GM12891 (cell line): ENCODE measurements at places on chromosomes 1 and 21.
A peak's percentile ranks its signal among the peaks of the same experiment; 100 is the strongest.

GRCh38 chr1:58699011-58699762, 675 bp downstream of the MYSM1 start:
- no peak for DNase-seq

GRCh38 chr1:77339326-77339725, 57.5 kb downstream of the AK5 start:
- DNase-seq = no peak

- DNase-seq = peak; percentile 4
These were observed at the start of gene SPAG17 for GRCh38 chr1:118185084-118185832. TSS of gene SPAG17 (minus strand) at chr1:118185228. CDS start at chr1:118185157, 71 bp downstream.

DNA sequence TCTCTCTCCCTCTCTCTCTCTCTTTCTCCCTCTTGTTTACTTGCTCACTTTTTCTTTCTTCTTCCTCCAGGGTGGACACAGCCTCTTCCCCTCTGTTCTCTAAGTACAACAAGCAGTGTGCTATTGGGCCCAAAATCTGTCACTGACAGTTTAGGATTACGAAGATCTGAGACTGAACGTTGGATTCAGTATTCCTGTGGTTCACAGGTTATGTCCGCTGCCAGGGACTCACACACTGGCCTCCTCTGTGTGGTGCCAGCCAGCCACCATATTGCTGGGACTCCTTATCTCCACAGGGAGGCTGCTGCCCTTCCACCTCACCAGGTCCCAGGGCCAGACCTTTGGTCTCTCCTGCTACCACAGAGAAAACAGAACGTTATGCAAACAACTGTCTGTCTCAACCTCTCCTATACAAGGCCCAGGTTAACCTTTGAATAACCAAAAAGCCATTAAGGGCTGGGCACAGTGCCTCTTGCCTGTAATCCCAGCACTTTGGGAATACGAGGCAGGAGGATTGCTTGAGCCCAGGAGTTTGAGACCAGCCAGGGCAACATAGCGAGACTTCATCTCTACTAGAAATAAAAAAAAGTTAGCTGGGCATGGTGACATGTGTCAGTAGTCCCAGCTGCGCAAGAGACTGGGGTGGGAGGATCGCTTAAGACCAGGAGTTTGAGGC, 171.9 kb upstream of the RAB4A start:
- no peak for DNase-seq

GRCh38 chr1:41482001-41482765, 2.3 kb downstream of the EDN2 start:
- no peak for DNase-seq

- no peak for DNase-seq
These were observed 139.1 kb upstream of the FMN2 start for GRCh38 chr1:239952348-239953308.

DNA sequence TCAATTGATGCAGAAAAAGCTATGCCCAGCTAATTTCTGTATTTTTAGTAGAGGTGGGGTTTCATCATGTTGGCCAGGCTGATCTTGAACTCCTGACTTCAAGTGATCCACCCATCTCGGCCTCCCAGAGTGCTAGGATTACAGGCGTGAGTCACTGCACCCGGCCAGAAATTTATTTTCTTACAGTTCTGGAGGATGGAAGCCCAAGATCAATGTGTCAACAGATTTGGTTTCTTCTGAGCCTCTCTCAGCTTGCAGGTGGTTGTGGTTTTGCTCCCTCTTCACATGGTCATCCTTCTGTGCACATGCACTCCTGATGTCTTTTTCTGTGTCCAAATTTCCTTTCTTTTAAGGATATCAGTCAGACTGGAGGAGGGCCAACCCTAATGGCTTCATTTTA, 35.6 kb downstream of the SHCBP1L start:
- no peak for DNase-seq

GRCh38 chr1:193951984-193952383, 765.6 kb upstream of the B3GALT2 start:
- DNase-seq = no peak

GRCh38 chr21:39675993-39676661, 63.4 kb downstream of the B3GALT5 start:
- no peak for DNase-seq

DNA sequence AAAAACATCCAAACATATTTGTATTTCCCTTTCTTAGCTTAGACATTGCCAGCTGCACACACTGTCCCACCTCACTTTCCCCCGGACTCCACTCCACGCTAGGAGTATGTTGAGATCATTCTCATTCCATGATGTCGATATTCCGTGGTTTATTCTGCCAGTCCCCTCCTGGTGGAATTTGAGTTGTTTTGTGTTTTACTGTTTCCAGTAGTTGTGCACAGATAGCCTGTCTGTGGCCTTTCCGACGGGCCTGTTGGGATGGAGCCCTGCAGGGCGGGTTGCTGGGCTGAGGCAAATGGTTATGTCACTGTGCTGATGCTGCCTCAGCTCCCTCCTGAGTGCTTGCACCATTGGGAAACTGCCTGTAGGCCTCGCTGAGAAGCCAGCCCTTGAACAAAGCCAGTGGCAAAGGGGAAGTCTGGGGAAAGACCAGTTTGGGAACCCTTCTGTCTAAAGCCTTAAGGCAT, 12.8 kb downstream of the TRAPPC10 start:
- no peak for DNase-seq

GRCh38 chr1:211639475-211640300, 35.7 kb downstream of the NEK2 start:
- DNase-seq = no peak

- DNase-seq = no peak
These were observed 896.3 kb downstream of the TTLL7 start for GRCh38 chr1:83102630-83103071.

- no peak for DNase-seq
These were observed 41.4 kb upstream of the COX20 start for GRCh38 chr1:244794071-244794470.

- DNase-seq = no peak
These were observed 233 bp downstream of the ADAMTS5 start for GRCh38 chr21:26966649-26967061.

DNA sequence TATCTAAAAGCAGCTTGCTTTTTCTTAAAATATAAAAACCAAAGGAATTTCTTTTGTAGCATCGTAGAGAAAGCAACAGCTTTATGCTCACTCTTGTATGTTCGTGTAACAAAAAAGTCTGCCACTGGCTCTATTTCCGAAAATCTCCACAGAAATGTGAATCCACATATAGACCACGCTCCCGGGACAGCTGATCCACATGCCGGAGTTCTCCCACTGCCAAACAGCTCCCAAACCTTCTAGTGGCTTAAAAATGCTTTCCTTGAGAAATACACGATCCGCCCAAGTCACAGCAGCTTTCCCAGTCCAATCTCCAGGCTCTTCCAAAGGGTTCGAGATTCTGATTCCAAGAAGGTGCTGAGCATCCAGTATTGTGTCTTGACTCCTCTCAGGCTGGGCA, 29.3 kb downstream of the PCSK9 start:
- no peak for DNase-seq
